ENCODE measurements at places on chromosomes 2 and 18.

DNA sequence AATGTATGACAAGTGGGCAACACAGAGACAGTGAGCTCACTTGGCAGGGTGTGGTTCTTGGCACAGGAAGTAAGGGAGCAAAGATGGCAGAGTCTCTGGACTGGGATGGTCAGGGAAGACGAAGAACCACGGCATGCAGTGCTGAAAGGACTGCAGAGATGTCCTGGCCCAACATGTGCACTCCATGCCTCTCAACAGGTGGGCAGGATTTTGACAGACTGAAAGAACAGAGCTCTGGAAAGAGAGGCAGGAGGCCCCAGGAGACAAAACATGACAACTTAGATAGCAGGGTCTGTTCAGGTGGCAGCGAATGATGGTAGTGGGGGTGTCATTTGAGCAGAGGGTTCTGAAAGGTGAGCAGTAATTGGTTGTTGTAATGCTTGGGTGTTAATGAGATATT lies 180.3 kb downstream of the FHOD3 start:
- no peak for DNase-seq

- DNase-seq: no peak
These were observed 32.7 kb upstream of the ZSWIM2 start for GRCh38 chr2:186881660-186882059.

DNA sequence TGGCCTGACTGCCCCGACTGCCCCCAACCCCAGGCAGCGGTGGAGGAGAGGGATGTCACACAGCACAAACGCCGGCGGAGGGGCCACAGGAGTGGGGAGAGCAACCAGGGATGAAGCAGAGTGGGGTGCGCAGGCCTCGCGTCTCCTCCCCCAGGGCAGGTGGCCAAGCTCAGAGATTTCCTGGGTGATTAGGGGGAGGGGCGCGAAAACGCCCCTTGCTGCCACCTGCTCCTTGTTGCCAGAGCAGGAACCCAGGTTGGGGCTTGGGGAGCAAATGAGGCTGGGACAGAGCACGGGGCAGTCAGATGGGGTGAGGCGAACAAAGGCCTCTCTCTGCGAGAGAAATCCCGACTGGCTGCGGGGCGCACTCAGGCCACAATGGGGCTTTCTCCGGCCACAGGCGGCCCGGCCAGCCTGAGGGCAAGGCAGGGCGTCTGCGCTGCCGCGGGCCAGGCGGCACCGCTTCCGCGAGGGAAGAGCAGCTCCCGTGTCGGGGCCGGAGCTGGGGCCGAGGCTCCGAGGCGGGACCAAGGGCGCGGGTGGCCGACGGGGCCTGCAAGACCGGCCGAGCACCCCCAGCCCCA lies 11.5 kb downstream of the TEX44 start:
- DNase-seq: peak; percentile 94

DNA sequence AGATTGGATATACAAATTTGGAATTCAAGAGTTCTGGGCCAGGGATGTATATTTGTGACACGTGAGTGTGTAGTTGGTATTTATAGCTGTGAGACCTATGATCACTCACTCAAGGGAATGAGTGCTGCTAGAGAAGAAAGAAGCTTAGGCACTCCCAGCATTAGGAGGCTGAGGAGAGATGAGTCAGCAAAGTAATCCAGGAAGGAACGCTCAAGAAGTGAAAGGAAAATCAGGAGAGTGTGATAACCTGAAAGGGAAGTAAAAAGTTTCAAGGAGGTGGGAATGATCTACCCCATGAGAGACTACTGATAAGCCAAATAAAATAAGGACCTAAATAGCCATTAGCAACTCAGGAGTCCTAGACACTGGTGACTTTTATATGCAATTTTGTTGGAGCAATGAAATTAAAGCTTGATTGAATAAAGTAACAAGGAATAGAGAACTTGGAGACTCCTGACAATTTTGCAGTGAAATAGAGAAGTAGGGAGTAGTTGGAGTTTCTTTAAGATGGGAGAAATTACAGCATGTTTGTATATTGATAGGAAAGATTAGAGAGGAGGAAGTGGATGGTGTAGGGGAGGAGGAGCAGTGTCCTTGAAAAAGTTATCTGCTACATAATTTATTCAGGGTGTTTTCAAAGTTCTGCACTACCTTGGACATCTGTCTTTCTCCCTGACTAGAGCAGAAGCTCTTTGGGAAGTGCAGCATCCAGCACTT lies 89.9 kb downstream of the UBE2E3 start:
- DNase-seq: peak; percentile 58

DNA sequence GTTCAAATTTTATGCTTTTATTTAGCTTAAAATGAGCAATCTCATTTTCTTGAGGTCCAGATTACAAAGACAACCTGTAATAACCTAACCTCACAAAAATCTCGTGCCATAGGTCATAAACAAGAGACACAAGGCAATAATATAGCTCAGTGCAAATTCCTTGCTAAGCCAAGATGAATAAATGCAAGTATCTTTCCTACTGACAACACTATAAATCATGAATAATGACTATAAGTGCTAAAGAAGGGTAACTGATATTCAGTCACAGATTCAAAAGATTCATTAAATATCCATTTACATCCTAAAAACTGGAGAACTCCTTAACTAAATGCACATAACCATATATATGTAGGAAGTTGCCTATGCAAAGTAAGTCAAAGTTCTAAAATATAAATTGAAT lies 1641.6 kb downstream of the LRP1B start:
- DNase-seq: no peak

DNA sequence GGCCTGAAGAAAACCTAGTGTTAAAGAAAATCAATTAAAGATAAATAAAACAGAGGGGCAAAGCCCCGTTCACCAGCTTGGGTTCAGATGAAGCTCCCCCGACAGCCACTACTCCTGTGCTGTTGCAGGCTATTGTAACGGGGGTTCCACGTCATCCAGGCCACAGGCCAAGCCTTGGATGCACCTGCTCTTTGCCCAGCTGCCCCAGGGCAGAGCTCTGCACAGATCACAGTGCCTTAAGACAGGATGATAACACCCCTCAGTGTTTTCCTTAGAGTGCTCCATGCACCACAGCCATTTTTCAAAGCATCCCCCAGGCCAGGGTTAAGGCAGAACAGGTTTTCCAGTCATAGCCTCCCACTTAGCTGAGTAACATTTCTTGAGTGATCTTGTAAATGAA lies 32.0 kb downstream of the FASTKD2 start:
- no peak for DNase-seq

GRCh38 chr18:47417807-47418206 lies 166.3 kb upstream of the SKOR2 start:
- DNase-seq: no peak

DNA sequence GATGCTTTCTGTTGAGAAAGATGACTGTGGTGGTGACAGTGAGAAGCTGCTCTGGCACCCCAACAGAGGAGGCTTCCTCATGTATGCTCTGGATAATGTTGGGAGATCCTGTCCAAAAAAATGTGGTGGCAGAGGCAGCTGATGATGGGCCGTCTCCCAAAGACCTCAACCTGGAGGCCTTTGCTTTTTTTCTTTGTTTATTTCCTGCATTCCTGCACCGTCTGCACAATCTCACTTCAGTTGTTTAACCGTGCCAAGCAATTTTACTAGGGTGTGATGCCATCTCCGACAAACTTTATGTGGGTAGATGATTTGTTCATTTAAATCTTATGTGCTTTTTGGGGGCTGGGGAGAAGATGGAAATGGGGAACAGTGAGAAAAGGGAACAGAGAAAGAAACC lies 62.2 kb upstream of the IGFBP5 start:
- no peak for DNase-seq

- peak; percentile 94 for DNase-seq
These were observed 29.3 kb upstream of the DUSP2 start for GRCh38 chr2:96174251-96175144.

DNA sequence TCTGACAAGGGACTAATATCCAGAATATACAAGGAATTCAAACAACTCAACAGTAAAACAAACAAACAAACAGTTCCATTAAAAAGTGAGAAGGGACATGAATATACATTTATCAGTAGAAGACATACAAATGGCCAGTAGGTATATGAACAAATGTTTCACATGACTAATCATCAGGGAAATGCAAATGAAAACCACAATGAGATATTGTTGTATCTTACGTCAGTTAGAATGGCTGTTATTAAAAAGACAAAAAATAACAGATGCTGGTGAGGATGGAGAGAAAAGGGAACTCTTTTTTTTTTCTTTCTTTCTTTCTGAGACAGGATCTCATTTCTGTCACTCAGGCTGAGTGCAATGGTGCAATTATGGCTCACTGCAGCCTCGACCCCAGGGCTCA lies 175.5 kb downstream of the CAMKMT start:
- no peak for DNase-seq

- DNase-seq: no peak
These were observed 83.4 kb downstream of the TTC27 start for GRCh38 chr2:32711219-32711618.

DNA sequence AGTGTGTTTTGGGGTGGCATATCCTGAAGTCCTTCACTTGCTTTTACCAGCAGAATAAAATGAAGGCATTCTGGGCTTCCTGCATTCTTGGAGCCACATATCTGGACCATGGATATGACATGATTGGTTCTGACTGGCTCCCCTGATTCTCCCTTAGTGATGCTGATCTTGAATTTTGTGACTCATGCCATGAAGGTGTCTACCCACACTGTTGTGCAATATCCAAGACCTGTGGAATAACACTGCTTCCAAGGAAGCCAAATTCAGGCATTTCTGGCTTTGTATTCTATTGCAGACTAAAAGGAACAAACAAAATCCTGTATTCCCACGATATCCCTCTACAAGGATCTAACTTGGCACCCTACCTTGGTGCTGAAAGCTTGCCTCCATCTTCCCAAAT lies 125.8 kb downstream of the LYPD6B start:
- DNase-seq: no peak

DNA sequence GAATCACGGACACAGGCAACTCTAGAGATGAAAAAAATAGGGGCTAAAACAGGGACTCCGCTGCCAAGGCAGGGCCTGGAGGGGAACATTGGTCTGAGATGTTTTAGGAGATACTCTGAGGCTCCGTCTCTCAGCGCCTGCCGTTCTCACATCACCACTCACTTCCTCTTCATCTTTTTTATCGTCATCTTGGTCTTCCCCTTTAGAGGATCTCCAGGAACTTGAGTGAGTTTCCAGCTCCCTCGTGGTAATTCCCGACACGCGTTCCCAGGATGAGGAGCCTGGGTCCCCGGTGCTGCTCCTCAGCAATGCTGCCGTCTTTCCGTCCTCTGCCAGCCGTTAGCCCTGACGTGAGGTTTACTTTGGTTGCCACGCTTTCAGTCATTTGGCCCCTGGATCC lies 16.1 kb downstream of the MLPH start:
- DNase-seq: no peak

- DNase-seq: no peak
These were observed 194.0 kb downstream of the BABAM2 start for GRCh38 chr2:28084564-28084963.

DNA sequence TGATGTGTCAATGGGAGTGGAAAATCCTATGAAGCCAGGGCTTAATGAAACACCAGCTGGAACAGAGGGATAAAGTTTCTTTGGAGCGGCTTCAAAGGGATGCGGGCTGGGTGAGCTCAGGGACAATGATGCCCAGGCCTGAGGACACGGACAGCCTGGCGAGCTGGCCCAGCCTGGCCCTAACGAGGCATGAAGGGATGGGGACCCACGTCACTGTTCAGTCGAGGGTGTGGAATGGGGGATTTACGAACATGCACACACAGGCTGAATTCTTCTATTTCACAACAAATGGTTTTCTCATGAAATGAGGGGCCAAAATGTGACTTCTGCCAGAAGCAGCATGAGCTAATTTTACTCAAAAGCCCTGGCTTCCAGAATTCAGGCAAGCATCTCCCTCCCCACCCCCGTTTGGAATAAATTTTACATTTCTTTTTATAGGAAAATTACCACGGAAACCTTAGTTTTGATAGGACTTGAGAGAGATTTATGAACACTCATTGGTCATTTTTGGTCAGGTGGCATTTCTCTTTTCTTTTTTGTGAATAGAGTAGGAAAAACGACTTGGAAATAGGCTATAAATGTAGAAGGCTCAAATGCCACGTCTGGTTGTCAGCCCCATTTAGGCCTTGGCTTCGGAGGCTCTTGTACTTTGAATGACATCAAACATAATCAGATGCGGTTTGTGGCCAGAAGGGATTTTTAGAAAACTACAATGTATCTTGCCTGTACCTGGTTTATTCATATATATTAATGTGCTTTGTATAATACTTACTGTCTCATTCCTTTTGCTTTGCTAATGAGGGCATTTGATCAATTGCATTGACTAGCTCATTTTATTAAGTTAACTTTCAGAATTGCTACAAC lies 893.8 kb upstream of the CELF4 start:
- peak; percentile 95 for DNase-seq

DNA sequence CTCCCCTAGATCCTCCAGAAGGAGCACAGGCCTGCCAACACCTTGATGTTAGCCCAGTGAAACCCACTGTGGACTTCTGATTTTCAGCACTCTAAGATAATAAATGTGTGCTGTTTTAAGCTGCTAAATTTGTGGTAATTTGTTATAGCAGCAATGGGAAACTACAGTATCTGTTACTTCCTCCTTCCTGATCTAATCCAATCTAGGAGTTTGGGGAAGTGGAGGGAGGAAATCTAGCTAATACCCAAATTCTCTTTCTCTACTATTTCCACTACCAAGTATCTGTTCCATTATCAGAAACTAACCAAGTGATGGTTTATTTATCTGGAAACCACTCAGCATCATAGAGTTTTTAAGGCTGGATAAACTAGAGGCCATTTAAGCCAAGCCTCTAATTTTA lies 64.9 kb downstream of the AFF3 start:
- DNase-seq: no peak

DNA sequence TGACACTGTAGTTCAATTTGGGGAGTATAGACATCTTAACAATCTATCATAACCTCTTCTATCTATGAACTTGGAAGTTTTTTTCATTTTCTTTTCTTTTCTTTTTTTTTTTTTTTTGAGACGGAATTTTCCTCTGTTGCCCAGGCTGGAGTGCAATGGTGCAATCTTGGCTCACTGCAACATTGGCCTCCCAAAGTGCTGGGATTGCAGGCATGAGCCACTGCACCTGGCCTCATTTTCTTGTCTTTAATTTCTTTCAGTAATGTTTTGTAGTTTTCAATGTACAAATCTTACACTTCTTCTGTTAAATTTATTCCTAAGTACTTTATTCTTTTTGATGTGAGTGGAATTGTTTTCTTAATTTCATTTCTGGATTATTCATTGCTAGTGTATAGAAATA lies 14.6 kb downstream of the ASAP2 start:
- no peak for DNase-seq

DNA sequence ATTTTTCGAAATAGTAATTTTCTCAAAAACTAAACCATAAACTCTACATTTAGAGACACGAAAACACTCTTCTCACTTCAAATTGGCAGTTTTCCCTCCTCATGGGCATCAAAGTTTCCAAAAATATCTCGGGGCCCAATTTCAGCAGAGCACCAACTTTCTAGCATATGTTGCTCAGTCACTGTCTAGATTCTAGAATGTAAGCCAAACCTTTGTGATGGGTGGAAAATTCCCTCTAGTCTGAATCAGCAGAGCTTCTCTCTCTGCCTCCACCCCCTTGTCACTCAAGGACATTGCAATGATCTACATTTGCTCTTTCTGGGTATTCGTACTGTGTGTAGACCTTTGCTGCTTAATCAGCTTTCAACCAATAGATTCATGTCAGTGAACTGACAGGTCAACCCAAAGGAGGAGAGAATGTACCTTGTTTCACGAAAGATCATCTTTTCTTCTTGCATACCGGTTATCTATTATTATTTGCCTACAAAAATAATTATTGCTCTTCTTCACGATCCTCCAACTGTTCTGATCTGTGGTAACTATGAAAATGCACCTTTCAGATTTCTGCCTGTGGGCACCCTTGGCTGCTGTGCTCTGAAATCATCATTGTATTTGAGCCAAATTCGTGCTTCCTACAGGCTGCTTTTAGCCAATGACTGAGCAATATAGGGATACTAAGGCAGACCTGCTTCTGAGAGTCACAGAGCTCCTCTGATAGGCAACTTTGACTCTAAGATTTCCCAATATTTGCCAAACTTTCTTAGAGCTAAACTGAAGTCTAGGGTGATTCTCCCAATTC lies 38.7 kb upstream of the GLS start:
- DNase-seq: no peak
